ENCODE measurements at places on chromosomes 4 and X. TPM values are rescaled to one million over a fixed set of nuclear protein-coding genes. Genes with fewer than 3 reads are reported as not detected.

DNA sequence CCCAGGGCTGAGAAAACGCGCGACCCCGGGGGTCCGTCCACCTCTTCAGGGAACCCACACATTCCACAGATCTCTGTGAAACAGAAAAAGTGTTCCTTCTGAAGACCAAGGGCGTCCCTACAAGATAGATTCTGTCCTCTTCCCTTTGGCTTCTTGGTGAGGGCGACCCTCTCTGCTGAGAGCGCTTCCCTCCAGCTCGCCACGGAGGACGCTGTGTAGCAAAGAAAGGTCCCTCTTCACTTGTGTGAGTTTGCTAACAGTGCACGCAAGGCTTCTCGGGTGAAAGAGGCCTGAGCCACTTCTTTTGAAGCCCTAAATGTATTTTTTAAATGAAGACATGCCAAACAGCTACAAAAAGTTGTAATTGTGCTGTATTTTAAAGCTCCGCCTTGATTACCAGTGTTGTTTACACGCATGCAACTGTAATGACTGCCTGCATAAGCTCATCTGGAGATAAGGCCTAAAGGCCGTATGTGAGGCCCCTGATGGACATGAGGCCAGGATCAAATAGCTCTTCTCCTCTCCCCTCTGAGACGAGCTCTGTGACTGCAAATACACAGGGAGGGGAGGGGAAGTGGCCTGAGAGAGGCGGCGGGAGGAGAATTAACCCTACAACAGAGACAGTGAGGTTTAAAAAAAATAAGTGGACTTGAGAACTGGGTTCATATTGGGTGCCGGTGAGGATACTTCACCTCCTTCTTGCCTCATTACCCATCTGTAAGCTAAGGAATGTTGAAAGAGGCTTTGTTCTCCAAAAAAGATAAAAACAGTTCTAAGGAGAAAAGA, 95.5 kb downstream of the SOWAHB start:
- peak; percentile 44 for ATAC-seq

GRCh38 chr4:151169223-151169622, 69.8 kb downstream of the RPS3A start:
- ATAC-seq: peak; percentile 93

DNA sequence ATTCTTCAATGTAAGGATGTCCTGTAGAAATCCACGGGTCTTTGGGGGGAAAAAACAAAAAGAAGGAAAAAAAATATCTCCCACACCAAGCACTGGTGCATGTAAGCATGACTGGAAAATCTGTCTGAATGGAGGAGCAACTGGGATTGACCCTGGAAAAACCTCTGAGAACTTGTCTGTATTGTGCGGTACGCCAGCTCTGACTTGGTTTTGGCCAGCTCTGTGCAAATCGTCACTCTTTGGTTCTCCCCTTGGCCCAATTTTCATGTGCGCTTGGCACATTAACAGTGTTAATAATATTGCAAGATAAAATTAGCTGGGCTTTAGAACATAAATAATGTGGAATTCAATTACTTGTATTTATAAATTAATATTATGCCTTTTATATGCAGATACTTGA, 231.2 kb upstream of the HAND2 start:
- ATAC-seq: no peak

- no peak for ATAC-seq
These were observed 74.3 kb downstream of the FRAS1 start for GRCh38 chr4:78131403-78131802.

- no peak for ATAC-seq
These were observed 80.1 kb downstream of the TMEM131L start for GRCh38 chr4:153546280-153546679.

- ATAC-seq: no peak
These were observed 1755.5 kb downstream of the PCDH7 start for GRCh38 chr4:32475710-32476109.

- no peak for ATAC-seq
These were observed 286.4 kb downstream of the PRDM5 start for GRCh38 chr4:120636120-120636630.

DNA sequence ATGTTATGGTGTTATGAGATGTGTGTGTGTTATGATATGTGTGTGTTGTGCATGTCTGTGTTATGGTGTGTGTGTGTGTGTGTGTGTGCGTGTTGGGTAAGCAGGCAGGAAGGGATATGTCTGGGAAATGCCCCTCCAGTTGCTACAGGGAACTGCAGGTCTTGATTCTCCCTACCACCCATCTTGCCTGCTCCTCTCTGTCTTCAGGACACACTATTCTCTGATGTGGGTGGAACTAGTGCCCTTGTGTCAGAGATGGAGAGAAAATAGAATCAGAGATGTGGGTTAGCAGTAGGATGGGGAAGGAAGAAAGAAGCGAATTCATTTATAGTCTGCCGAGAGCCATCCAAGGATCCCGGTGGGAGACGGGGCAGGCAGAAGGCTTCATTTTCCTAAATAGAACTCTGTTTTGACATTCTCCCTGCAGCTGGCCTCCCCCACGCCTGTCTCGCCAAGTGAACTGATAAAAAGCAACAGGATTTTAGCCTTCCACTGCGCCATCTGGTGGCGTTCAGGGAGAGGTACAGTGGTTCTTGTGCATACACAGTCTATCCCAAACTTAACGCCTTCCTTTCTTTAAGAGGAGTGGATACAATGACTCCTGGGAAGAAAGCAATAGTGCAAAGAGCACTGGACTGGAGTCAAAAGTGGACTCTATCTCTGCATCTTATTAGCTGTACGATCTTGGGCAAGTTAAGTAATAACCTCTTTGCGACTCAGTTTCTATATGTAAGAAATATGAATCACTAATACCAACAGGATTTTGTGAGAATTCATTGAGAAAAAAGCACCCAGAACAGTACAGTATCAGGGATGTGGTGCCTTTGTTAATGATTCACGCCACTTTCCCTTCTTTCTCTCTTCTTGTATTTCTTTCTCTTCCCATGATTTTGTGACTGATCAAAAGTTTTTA, 14.1 kb upstream of the MGST2 start:
- ATAC-seq: peak; percentile 84

- ATAC-seq: no peak
These were observed 4.6 kb downstream of the BDH2 start for GRCh38 chr4:103095080-103095479.

DNA sequence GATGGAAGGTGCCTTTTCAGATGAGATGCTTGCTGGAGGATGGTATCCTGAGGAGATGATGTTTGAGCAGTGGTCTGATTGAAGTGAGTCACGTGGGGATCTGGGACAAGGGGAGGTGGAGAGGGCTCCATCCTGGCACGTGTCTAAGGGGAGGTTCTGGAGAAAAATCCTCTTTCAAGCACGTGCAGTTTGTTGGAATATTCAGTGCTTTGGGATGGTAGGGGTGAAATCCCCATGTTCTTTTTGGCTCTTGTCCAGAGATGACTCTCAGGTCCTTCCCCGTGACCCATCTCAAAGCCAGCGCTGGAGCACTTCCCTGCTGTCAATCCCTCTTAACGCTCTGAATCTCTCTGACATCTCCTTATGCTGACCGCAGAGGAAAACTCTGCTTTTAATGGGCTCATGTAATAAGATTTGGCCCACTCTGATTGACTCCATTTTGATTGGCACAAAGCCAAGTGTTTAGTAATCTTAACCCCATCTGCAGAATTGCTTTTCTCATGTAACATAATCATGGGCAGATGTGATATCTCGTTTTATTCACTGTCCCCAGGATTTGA, 10.8 kb upstream of the KLKB1 start:
- ATAC-seq: no peak

GRCh38 chr4:141416677-141417363, 196.1 kb downstream of the ZNF330 start:
- ATAC-seq: no peak

GRCh38 chr4:79207281-79207680, 118.6 kb downstream of the NAA11 start:
- no peak for ATAC-seq

GRCh38 chr4:176837169-176837895, 44.6 kb upstream of the VEGFC start:
- no peak for ATAC-seq

DNA sequence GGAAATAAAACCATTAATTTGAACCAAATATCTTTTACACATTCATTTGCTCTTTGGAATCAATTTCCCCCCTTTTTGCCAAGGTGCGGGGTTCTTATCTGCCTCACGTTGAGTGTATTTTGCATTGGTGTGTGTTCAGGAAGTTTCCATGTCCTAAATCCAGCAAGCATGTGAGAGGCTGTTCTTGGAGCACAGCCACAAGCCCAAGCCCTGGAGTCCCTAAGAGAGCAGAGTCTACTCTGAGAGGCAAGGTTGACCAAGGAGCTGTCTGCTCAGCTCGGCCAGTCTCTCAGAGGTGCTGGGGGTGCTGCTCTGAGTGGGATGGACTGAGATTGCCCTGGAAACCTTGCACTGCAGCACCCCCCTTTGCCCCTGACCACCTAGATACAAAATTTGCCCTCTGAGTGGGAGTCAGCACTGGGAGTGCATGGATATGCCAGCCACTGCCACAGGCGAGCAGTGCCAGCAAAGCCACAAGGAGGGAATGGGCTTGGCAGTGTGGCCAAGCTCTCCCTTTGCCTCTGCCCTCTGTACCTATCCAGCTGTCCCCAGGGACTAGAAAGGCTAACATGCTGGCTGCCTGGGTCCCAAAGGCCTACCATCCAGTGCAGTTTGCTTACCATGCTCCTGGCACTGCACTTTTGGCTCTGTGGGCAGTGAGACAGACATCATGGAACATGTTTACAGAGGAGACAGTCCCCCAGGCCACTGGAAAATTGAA, 20.5 kb upstream of the FAM193A start:
- peak; percentile 39 for ATAC-seq

GRCh38 chr4:19416146-19416545, 835.6 kb upstream of the SLIT2 start:
- no peak for ATAC-seq

DNA sequence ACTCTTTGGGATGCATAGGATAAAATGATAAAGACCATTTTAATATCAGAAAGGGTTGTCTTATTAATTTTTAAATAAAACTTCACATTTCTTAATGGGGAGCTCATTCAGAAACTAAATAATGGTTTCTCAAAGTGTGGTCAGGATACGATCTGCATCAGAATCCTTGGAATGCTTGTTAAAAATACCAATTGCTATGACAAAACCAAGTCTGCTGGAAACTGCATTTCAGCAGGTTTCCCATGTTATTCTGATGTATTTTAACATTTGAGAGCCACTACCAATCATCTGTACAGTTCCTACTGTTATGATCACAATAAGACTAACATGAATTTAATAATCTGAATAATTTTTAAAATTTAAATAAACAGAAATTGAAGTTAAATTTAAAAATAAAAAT, 115.1 kb downstream of the SOWAHB start:
- no peak for ATAC-seq

DNA sequence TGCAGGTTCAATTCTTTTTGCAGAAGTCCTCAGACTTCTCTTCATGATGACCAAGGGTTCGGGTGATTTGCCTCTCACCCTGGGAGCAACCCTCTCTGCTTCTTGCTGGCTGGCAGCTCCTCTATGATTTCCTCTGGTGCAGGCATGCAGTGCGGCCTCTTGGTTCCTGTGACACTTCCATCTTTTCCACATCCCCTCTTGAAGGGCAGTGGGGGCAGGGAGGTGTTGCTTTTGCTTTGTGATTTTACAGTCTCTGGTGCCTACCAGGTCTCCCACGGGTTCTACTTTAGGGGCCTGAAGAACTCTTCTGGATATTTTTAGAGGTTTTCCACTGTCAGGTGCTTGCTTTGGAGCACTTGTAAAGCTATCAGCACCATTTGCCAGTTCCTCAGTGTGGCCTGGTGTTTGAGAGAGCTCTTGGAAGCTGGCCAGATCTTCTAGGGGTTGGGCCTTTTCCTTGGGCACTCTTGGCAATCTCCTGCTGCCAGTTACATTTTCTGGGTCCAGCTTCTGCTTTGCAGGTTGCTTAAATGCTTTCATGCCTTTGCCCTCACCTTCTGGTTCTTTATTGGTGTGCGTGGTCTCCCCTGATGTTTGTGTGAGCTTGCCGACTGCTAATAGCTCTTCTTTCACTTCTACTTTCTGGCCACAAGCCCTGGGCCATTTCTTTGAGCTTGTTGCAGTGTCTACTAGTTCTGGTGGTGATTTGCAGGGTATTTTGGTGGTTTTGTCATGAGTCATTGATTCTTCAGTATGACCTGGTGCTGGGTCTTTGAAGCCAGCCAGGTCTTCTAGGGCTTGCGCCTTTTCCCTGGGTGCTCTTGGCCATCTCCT, 11.5 kb upstream of the CHST7 start:
- ATAC-seq: no peak

DNA sequence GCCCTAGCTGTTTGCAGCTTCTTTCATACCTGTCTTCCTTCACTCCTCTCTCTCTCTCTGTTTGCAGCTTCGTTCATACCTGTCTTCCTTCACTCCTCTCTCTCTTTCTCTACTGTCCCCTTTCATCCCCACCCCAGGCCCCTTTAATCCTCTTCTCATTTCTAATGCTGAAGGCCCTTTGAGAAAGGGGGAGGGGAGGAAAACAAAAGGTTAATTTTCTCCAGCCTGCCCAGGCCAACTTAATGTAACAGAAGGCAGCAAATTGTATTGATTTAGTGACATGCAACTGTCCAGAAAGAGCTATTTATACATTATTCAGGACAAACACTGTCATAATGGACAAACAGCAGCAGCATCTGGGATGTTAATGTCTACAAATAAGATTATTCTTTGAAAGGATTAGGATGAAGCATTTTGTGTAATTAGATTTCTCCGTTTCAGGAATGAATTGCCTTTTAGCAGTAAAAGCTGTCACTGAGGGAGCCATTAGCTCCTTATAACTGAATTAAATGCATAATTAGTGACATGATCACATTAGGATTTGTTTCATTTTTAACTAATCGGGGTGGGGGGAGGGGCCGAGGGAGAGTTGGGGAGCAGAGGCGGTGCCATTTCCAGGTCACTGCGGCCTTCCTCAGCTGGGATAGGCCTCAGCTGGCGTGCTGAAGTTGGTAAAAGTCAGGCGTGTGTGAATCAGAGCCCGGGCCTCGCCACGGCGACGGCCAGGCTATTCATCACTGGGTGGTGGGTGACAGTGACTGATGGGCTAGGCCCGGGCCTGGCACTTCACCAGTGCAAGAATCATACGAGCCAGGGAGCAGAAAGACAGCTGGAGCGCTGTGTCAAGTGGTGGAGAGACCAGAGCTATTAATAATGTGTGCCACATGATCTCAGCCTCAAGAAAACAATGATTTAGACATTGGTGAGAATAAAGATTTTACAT, 174.5 kb downstream of the NKX6-1 start:
- no peak for ATAC-seq

GRCh38 chr4:128427832-128428366, 140.3 kb upstream of the PGRMC2 start:
- no peak for ATAC-seq

- ATAC-seq: no peak
These were observed 2.8 kb upstream of the PCDH7 start for GRCh38 chr4:30717208-30718020.

GRCh38 chr4:140955641-140956040, 177.6 kb downstream of the RNF150 start:
- ATAC-seq: no peak

The CUL4B gene
- total RNA-seq: 50.9 TPM

The REELD1 gene
- total RNA-seq: 1.4 TPM

The CT55 gene
- total RNA-seq: not detected

The RNF150 gene
- total RNA-seq: 36.5 TPM

The ZNF732 gene
- total RNA-seq: not detected

The FGFBP2 gene
- 1.2 TPM for total RNA-seq

The SLC6A14 gene
- not detected for total RNA-seq

The RAB33A gene
- total RNA-seq: not detected

The SCD5 gene
- total RNA-seq: 19.8 TPM
